Activated T-cell treated with anti-CD3 and anti-CD28 coated beads for 4 hours (primary cell): ENCODE measurements at places on chromosomes 7 and 10.

- no peak for DNase-seq
Observed at GRCh38 chr10:63611078-63611477, 89.9 kb downstream of the REEP3 start.

DNA sequence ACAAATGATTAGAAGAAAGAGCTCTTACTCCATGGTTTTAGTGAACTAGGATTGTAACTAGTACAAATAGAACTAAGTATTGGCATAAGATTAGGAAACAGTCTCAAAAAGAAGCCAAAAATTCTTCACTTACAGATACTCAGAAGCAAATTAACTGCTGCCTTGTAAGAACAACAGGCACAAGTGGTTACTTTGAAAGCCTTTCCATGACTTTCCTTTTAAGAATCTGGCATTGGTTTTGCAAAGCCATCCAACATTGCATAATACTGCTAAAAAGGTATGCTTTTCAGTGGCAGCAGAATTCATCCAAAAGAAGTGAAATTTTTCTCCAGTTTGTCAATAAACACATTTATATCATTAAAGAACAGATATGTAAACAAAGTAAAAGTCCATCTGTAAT is 126.8 kb upstream of the ODAD2 start:
- no peak for DNase-seq

DNA sequence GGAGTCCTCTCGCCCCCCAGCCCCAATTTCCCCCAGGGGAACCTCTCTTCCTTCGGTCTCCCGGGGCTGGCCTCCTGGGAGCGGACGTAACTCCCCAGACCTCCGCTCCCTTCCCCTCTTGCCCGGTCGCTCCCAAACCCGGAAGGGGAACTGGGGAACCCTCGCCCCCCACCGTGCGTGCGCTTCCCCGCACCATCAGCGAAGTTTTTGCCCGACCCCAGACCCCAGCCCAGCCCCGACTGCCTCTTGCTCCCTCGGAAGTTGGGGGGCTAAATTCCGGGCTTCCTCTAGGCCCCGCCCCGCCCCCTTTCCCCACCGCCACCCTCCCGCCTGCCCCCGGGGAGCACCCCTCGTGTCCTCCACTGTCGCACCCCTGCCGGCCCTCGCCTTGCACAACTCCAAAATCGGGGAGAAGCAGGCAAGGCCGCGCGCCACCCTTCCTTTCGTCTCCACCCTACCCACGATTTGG is 436 bp downstream of the GNB2 start:
- peak; percentile 23 for DNase-seq

DNA sequence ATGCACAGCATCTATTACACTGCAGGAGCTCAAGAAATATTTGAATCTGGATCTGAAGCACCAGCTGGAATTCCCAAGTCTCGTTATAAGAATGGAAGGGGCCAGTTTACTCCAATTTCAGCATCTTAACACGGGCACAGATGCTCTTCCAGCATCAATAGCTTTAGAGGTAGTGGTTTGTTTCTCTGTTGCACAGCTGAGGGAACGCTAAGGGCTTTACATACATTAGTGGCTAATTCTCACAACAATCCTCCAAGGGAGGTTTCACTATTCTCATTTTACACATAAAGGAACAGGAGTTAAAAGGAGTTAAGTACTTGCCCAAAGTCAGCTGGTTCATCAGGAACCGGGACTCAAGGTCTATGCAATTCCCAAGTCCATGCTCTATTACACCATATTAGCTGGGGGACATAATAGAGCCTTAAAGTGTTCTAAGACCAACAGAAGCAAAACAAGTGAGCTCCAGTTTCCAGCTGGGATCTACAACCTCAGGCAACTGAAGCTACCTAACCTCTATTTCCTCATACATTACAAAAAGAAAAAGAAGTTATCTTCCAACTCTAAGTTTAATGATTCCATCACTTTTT is 9.9 kb downstream of the XPNPEP1 start:
- DNase-seq = no peak

GRCh38 chr7:140746751-140747150 is 50.2 kb downstream of the NDUFB2 start:
- no peak for DNase-seq

DNA sequence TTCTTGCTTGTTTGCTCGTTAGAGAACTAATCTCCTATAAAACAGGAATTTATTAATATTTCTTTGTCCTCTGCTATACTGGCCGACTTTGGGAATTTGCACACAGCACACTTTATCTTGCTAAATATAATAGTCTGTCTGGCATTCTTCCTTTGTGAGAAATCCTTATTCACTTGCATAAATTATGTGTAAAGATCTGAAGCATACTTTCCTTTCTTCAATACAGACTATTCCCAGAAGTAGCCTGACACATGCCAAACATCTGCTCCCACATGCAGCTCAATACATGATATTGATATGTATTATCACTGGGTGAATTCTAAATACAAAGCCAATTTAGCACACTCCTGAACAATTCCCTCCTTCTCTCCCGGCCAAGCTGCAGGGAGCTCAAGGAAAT is 273.9 kb downstream of the GRM8 start:
- no peak for DNase-seq

GRCh38 chr7:40175725-40176510 is 41.1 kb downstream of the SUGCT start:
- no peak for DNase-seq

- no peak for DNase-seq
Observed at GRCh38 chr10:116118847-116119246, 154.2 kb downstream of the GFRA1 start.

GRCh38 chr10:18486438-18486837 is 164.9 kb downstream of the NSUN6 start:
- no peak for DNase-seq

DNA sequence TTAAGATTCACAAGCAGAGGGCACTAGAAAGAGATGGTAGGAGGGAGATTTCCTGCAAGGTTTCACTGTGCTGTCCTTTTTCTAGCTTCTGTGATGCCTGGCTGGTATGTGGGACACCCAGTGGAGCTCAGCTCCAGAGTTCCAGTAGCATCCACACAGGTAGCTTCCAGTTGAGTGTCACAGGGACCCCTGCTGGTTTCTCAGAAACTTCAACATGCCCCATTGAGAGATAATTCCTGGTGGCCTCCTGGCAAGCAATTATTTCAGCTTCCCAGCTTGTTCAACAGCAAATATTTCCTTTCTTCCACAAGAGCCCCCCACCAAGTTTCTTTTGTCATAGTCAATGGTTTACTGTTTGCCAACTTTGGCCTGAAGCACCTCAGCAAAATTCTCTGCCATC is 858.7 kb downstream of the REEP3 start:
- no peak for DNase-seq
